ENCODE measurements at places on chromosomes 11 and 22. TPM values are rescaled to one million over a fixed set of nuclear protein-coding genes. Genes with fewer than 3 reads are reported as not detected.

- H3K4me3 ChIP-seq: no peak overlapping the region
- H3K27ac ChIP-seq: no peak overlapping the region
- DNase-seq: no peak
- H3K36me3 ChIP-seq: no peaks in the 10 kb centered on the region
These were observed 1.8 kb upstream of the THY1 start for GRCh38 chr11:119424775-119425174.

DNA sequence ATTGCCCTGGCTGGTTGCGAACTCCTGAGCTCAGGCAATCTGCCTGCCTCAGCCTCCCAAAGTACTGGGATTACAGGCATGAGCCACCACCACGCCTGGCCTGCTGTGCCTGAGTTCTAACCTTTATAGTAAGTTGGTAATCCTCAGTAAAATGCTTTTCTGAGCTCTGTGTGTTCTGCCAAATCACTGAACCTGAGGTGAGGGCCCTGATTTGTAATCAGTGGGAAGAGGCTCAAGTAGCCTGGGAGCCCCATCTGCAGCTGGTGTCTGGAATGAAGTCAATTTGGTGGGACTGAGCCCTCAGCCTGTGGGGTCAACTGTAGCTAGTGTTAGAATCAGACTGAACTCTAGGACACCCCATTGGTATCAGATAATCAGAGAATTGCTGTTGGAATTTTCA is 72.6 kb upstream of the PARVG start:
- H3K36me3 ChIP-seq: peaks cover 7% of the 10 kb centered on the region
- DNase-seq: no peak
- no peaks in the 10 kb centered on the region for H3K4me1 ChIP-seq

- H3K4me3 ChIP-seq: no peak overlapping the region
- peaks cover 82% of the 10 kb centered on the region for H3K4me1 ChIP-seq
- H3K36me3 ChIP-seq: peaks cover 67% of the 10 kb centered on the region
These were observed 13.4 kb downstream of the CD5 start for GRCh38 chr11:61115498-61116224.

DNA sequence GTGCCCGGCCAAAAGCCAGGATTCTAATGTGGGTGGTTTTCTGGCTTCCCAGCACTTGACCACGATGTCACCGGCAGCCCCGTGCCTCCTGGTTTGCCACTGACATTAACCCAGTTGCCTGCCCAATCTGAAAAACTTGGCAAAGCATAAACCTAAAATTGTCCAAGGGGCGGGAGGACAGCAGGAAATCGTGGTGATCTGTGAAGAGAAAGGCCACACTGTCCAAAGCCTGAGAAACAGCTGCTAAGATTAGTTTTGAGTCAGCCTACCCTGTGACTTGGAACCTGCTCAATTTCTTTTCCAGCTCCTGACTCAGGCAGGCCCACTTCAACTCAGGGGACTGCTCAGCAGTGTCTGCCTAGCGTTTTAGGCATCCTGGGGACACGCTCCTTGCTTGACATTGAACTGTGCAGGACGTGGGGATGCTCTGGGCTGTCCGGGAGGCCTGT is 8.2 kb upstream of the F2 start:
- no peak overlapping the region for H3K4me3 ChIP-seq
- peaks cover 5% of the 10 kb centered on the region for H3K4me1 ChIP-seq
- no peak overlapping the region for H3K27ac ChIP-seq
- DNase-seq: no peak
- H3K36me3 ChIP-seq: peaks cover 9% of the 10 kb centered on the region

DNA sequence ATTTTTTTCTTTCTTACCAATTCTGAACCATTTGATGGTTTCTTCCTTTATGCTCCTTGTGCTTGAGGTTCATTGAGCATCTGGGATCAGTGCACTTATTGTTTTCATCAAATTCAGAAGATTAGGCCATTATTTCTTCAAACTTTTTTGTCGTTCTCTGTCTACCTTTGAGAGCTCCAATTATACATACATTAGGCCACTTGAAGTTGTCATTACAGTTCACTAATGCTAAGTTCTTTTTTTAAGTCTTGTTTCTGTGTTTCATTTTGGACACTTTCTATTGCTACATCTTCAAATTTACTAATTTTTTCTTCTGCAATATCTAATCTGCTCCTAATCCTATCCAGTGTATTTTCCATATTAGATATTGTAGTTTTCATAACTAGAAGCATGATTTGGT is 40.8 kb downstream of the CDPF1 start:
- no peak overlapping the region for H3K27ac ChIP-seq
- H3K4me3 ChIP-seq: no peak overlapping the region
- no peak for DNase-seq

DNA sequence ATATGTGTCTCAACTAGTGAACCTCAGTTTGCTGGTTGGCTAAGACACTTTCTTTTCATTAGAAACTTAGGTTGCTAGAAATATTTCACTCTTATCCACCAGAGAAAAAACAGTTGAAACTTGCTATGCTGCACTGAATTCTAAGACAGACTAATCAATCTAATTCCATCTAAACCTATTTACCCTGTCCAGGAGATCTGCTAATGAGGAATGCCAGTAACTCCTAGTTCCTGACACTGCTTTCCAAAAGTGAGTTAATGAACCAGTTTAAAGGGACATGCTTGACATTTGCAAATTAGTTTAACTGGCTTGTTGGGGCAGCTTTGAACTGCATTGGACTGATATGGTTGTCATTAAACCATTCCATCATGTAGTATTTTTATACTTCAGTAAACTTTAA is 258.5 kb downstream of the CNTN5 start:
- no peaks in the 10 kb centered on the region for H3K4me1 ChIP-seq
- no peaks in the 10 kb centered on the region for H3K27me3 ChIP-seq
- no peaks in the 10 kb centered on the region for H3K36me3 ChIP-seq

DNA sequence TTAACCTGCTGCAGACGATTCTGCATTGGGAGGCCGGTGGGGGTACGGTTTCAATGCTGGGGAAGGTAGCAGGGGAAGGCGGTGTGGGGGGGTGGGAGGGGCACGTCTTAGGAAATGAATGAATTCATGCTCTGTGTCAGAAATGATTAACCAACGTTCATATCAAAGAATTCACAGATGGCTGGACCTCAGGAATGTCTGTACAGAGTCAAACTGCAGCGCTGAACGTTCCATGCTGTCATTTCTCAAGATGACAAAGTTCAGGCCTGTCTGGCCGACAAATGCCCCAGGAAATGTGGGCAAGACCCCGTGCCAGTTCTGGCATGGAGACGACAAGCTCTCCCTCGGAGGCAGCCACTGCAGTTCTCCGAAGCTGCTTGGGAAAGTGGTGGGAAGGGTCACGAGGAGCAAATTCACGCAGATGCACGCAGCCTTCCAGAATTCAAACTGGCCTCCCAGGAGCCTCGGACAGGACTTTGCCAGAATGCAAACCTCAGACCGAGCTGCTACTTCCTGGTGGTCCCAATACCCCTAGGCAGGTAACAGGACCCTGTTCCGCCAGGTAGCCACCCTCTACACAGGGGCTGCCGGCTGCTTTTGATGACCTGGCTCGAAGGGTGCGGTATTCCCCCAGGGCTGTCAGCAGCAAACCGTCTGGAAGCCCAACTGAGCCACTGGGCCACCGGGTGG is 81.5 kb downstream of the TRMU start:
- H3K4me3 ChIP-seq: no peak overlapping the region
- no peaks in the 10 kb centered on the region for H3K36me3 ChIP-seq
- H3K4me1 ChIP-seq: no peaks in the 10 kb centered on the region
- no peak overlapping the region for H3K27ac ChIP-seq

DNA sequence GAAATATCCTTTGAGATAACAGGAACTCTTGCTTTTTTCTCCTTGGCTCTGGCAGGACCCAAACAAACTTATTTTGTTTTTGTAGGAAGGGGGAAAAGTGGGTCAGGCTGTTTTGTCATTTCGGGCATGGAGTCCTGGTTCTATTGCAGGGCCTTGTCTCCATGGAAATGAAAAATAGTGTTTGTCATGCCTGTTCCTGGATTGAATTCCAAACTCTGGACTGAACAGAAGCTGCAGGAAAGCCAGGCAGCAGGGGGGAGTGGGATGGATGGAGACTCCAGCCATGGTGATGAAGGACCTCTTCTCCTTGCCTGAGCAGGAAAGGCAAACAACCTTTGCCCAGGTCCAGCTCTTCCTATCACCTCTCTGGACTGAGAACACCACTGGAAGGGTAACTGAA is 87.0 kb downstream of the SCN3B start:
- DNase-seq: no peak
- H3K4me1 ChIP-seq: no peaks in the 10 kb centered on the region
- no peaks in the 10 kb centered on the region for H3K36me3 ChIP-seq
- H3K27me3 ChIP-seq: no peaks in the 10 kb centered on the region
- no peak overlapping the region for H3K27ac ChIP-seq
- no peak overlapping the region for H3K4me3 ChIP-seq

DNA sequence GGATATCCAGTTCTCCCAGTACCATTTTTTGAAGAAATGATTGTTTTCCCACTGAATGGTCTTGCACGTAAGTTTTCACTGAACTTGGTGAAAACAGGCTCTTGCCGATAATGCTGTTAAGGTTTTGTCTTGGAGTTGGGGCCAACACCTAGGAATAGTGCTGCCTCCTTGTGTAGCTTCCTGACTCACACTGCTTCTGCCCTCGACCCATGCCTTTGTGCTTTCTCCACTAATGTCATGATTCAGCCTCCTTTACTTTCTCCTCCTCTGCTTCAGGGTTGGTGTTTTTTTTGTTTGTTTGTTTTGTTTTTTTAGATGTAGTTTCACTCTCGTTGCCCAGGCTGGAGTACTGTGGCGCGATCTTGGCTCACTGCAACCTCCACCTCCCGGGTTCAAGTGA is 30.2 kb downstream of the SLC5A1 start:
- DNase-seq: no peak
- no peaks in the 10 kb centered on the region for H3K4me1 ChIP-seq
- H3K27me3 ChIP-seq: peaks cover 36% of the 10 kb centered on the region
- no peak overlapping the region for H3K27ac ChIP-seq
- no peak overlapping the region for H3K4me3 ChIP-seq

- H3K27ac ChIP-seq: peak overlapping the region; percentile 93
- DNase-seq: peak; percentile 84
- no peaks in the 10 kb centered on the region for H3K27me3 ChIP-seq
These were observed 2.3 kb downstream of the IRF7 start for GRCh38 chr11:613369-613968.

GRCh38 chr11:100575860-100576717 is 111.0 kb upstream of the ARHGAP42 start:
- no peaks in the 10 kb centered on the region for H3K27me3 ChIP-seq
- no peak overlapping the region for H3K27ac ChIP-seq
- DNase-seq: no peak
- no peaks in the 10 kb centered on the region for H3K36me3 ChIP-seq

GRCh38 chr11:133579165-133580031 is 47.1 kb upstream of the OPCML start:
- no peak for DNase-seq
- no peaks in the 10 kb centered on the region for H3K36me3 ChIP-seq
- no peaks in the 10 kb centered on the region for H3K27me3 ChIP-seq
- H3K4me3 ChIP-seq: no peak overlapping the region

DNA sequence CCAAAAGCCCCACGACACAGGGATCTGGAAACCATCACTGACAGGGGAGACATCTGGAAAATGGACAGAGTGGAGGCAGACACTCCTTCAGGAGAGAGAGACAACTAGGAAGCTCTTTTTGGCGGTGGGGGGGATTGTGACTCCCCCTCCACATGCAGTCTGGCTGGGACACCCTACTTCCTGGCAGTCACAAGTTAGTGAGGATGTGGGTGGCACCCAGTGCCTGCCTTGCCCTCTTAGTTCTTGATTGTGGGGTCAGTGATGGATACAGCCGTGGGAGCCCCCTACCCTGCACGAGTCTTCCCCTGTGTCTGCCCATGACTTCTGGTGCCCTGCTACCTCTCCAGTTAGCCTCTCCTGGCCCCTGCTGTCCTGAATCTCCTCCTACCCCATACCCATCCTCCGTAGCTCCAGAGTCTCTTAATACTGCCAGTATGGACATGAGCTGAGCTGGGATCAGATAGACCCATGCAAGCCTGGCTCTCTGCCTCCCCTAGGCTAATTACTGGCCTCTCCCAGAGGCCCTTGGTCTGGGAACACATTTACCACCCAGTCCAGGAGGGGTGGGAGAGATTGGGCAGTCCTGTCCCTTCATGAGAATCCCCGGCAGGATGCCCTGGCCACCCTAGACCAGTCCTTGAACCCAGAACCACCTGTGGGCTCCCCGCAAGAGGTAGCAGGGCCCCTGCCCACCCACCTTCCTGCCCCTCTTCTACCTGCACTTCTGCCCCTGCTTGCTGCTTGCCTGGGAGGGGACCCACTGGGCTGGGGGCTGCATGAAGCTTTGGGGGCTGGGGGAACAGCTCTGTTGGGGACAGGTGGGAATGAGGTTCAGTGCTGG is 22.8 kb downstream of the RHBDD3 start:
- H3K27ac ChIP-seq: no peak overlapping the region
- peaks cover under 1% of the 10 kb centered on the region for H3K36me3 ChIP-seq
- peaks cover 26% of the 10 kb centered on the region for H3K27me3 ChIP-seq
- no peak overlapping the region for H3K4me3 ChIP-seq
- DNase-seq: no peak

GRCh38 chr11:74018331-74019005 is 9.6 kb upstream of the UCP3 start:
- no peaks in the 10 kb centered on the region for H3K27me3 ChIP-seq
- no peak for DNase-seq
- no peak overlapping the region for H3K4me3 ChIP-seq
- H3K27ac ChIP-seq: peak overlapping the region; percentile 35
- peaks cover 24% of the 10 kb centered on the region for H3K36me3 ChIP-seq

GRCh38 chr11:116637766-116638165 is 135.0 kb downstream of the BUD13 start:
- no peak for DNase-seq
- H3K4me1 ChIP-seq: no peaks in the 10 kb centered on the region
- no peak overlapping the region for H3K27ac ChIP-seq

GRCh38 chr22:20957102-20957682 is 9.9 kb upstream of the AIFM3 start:
- H3K4me3 ChIP-seq: peak overlapping the region; percentile 76
- H3K4me1 ChIP-seq: peaks cover 8% of the 10 kb centered on the region
- H3K36me3 ChIP-seq: peaks cover 3% of the 10 kb centered on the region
- H3K27ac ChIP-seq: no peak overlapping the region
- peaks cover 11% of the 10 kb centered on the region for H3K27me3 ChIP-seq

GRCh38 chr11:102343809-102344208 is 3.2 kb upstream of the BIRC2 start:
- peaks cover 22% of the 10 kb centered on the region for H3K4me1 ChIP-seq
- no peak overlapping the region for H3K27ac ChIP-seq
- peaks cover under 1% of the 10 kb centered on the region for H3K36me3 ChIP-seq
- H3K4me3 ChIP-seq: no peak overlapping the region
- H3K27me3 ChIP-seq: no peaks in the 10 kb centered on the region

DNA sequence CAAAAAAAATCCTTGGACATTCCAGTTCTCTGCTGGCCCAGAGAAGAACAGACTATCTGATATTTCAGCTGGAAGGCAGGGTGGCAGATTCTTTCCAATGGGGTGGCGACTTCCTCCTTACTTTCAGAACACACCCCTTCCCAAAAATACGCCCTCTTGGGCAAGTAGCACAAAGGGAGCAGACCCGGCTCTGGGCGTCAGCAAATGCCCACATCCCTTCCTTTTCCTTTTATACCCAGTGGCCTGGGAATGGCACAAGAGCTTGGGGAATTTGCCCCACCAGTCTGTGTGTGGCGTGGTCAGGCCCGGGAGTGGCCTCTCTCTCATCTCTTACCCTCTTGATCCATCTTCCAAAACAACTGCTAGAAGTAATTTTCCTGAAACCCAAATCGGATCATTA is 33.0 kb upstream of the NUP160 start:
- no peak overlapping the region for H3K27ac ChIP-seq
- H3K4me1 ChIP-seq: peaks cover 15% of the 10 kb centered on the region
- H3K27me3 ChIP-seq: peaks cover 5% of the 10 kb centered on the region
- no peak overlapping the region for H3K4me3 ChIP-seq

Gene SHANK2
- not detected for total RNA-seq

Gene OR4D6
- total RNA-seq: not detected

Gene BAIAP2L2
- 1.6 TPM for total RNA-seq

Gene OR10A6
- total RNA-seq: not detected

Gene TMPRSS13
- 2.7 TPM for total RNA-seq

Gene TEAD1
- total RNA-seq: not detected

Gene OR8U1
- total RNA-seq: not detected

Gene BSCL2
- total RNA-seq: 29.9 TPM

Gene RIBC2
- total RNA-seq: 11.2 TPM
